Stimulated activated CD4-positive, alpha-beta T cell treated with anti-CD3 and anti-CD28 coated beads, TNF-alpha, amount 100 ng/mL, for 1 hour (primary cell): ENCODE measurements at places on chromosomes 3 and 15.

DNA sequence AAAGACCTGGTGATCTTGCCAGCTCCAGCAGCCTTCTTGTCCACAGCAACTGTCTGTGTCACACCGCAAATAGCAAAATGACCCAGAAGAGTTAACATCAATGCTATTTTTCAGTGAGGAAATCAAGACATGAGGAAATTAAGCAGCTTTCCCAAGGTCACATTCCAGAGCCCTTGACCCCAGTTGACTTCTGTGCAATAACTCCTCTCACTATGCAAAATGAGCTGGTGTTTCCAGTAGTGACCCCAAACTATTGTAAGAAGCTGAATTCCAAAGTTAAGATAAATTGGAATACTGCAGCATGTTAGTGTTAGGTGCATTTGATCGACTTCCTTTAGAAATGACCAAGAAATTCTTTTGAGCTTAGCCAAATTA, 172.8 kb upstream of the SNTN start:
- no peak for DNase-seq

DNA sequence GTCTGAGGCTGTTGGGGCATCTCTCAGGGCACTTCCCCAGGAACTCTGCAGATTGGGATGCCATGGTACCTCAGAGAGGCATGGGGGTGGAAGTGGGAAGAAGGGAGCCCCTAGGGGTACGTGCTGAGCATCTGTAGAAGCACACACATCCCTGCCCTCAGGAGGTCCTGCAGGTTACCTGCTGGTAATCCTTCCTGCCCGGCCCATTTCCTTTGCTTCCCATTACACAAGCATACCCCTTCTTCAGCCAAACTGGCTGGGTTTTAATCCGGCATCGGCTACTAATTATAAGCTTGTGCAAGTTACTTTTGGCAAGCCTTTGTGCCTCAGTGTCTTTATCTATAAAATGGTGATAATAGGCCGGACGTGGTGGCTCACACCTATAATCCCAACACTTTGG, 3.1 kb upstream of the SMAD6 start:
- no peak for DNase-seq

- DNase-seq, result no peak
Measured at GRCh38 chr3:179981646-179982045, 55.1 kb downstream of the PEX5L start.

GRCh38 chr3:82561784-82562183, 800.3 kb upstream of the GBE1 start:
- no peak for DNase-seq

DNA sequence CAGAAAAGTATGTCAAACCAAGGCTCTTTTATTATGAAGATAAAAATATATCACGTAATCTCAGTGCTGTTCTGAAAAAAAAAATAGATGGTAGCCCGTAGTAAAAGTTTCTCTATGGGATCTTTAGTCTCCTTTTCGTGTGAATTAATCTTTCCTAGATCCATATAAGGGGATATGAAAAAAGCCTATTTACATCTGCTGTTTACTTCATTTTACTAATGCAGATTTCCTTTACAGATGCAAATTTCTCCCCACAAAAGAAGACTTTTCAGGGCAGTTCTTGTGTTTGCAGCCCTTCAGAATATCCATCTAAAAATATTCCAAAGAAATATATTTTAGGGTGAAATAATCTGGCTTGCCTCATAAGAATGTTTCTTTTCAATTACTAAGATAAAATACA, 1291.7 kb downstream of the ROBO1 start:
- no peak for DNase-seq

GRCh38 chr3:76026379-76026778, 241.0 kb upstream of the ZNF717 start:
- DNase-seq, result no peak

- DNase-seq, result no peak
Measured at GRCh38 chr3:14490831-14491230, 49.3 kb downstream of the GRIP2 start.

- no peak for DNase-seq
Measured at GRCh38 chr15:73385205-73385604, 16.4 kb upstream of the HCN4 start.

DNA sequence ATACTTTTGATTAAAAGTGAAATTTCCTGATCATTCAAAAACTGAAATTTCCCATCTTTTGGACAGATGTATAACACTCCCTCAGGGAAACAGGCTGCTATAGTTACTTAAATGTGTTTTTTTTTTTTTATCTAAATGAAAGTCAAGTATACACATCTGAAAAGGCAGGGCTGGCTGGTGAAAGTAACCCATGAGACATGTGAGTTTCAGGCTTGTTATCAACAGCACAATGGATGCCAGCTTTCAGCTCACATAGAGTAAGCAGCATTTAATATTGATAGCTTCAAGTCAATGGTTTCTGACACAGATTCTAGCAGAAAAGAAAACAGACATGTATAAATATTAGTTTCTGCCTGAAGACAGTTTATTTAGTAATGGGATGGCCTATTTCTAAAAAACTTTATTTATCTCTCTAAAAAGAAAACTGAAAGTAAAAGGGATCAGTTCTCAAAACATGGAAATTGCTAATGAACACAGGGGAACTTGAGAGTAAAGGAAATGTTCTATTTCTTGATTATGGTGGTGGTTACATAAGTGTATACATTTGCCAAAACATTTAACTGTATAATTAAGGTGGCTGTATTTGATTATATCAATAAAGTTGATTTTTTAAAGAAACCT, 89.7 kb upstream of the CMC1 start:
- DNase-seq, result no peak

DNA sequence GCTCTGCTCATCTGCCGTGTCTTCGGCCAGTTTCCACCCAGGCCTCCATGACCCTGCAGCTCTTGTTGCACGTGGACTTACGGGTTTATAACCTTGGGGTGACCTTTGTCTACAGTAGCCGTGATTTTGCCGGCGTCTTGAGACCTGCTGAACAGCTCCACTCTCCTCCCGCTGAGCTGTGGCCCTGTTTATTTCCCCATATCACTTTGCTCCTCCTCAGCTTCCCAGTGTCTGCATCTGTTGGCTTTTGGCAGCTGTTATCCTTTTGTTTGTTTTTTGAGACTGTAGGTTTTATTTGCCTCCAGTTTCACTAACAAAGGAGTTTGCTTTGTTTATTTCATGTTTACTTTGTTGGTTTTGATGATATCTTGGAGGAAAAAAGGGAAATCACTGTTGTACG, 29.3 kb upstream of the SLC28A1 start:
- no peak for DNase-seq

- no peak for DNase-seq
Measured at GRCh38 chr3:165716592-165716991, 120.6 kb downstream of the BCHE start.
